ENCODE measurements at places on chromosomes 16 and 17. TPM values are rescaled to one million over a fixed set of nuclear protein-coding genes. Genes with fewer than 3 reads are reported as not detected.

Gene SEC14L1
- 31.5 TPM for total RNA-seq

Gene PRSS33
- total RNA-seq = not detected

Gene KCTD13
- 10.2 TPM for total RNA-seq

Gene SLC38A8
- not detected for total RNA-seq

Gene STH
- total RNA-seq = not detected

Gene CFAP52
- not detected for total RNA-seq

Gene TMC7
- total RNA-seq = 0.22 TPM

Gene ZNF469
- 2.0 TPM for total RNA-seq

Gene MMP28
- 8.3 TPM for total RNA-seq

Gene SULT1A1
- not detected for total RNA-seq

Gene CISD3
- total RNA-seq = 2.2 TPM

DNA sequence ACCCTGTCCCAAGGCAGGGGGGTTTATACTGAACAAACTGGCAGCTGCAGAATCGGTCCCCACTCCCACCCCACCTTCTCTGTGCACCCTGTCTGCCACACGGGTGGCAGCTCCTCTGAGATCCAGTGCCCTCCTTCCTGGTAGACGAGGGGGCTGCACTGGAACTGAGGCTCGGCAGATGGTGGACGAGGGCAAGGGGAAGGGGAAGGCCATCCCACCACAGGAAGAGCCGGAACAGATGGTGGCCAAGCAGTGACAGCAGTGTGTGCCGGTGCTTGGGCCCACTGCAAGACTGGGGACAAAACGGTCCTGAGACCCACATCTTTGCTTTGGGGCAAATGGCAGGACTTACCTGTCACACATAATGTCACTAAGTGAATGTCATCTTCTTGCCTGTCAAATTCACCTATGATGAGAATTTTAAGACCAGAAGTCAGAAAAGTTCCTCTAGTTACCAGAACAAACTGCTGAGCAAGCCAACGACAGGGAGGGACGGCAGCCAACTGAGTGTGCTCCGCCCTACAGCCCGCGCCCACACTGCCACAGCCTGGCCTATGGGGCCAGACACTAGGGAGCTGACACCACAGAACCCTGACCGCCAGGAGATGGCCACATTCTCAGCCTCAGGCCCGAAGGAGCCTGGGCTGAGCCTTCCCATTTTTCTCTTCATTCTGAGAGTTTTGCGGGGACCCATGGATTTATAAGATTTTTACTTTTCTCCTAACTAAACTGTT is 14.4 kb downstream of the NTAN1 start:
- DNase-seq = no peak

DNA sequence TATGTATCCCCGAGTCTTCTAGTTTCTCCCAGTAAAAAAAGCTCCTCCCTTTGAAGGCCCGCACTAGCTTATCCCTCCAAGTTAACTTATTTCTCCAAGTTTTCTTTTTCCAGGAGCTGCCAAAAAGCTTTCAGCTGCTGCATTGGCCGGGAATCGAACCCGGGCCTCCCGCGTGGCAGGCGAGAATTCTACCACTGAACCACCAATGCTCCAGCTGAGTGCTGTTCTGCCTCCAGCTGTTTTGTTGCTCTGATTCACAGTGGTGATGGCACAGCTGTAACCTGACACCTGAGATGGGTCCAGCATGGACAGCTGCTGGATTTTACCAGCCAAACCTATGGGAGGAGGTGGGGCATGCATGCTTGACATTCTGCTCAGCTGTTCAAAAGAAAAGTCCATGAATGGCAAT is 22.1 kb downstream of the VAC14 start:
- peak; percentile 76 for DNase-seq

DNA sequence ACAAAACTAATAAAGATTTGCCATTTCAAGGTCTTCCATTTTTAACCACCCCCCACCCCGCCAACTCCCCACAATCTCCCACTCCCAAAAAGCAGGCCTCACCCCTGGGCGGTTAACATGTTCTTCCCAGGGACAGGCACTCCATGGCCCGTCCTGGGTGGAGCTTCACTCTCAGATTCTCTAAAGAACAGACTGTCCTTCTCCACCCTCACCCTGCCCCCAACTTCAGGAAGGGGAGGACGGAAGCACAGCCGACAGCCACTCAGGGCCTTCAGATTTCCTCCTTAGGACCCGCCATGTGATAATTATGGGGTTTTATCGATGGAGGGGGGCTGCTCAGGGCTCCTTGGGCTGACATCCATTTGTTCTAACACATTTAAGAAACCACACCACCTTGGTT is 61.9 kb downstream of the ZFHX3 start:
- no peak for DNase-seq

- peak; percentile 61 for DNase-seq
Measured at GRCh38 chr17:67718325-67718941, 697 bp downstream of the NOL11 start.

DNA sequence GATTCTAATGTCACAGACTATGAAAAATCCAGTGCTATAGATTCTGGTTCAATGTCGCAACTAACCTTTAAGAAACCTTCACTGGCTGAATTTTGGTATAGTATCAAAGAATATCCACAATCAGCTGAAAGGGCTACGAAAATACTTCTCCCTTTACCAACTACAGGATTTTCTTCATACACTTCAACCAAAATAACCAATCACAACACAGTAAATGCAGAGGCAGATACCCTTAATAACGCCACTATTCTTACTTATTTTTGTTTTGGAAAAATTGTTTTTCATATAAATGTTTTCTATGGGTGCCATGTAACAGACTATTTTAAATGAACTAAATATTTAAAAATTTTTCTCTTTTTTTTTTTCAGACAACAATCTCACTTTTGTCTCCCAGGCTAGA is 48.9 kb upstream of the TRAP1 start:
- DNase-seq = no peak

Data from SJSA1 (cell line).